ENCODE measurements at places on chromosomes 1 and 21.

DNA sequence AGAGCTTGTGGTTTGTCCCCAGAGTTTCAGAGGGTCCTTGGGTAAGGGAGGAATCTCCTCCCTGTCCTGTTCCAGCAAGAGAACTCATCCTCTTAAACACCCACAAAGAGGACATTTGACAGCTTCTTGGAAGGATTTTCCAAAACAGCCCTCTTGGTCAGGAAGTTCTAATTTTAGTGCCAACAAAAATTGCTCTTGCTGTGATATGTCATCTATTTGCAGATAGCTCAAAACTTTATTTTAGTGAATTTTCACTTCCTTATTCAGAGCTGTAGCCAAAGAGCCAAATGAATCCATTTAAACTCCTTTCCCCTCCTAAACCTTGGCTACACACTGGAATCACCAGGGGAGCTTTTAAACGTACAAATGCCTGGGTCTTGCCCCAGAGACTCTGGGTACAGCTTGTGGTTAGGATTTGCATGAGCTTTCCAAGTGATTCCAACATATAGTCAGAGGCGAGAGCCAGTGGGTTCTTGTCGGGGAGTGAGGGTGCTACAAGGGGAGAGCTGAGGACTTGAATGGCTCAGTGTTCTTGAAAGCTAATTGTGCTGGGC is 11.8 kb upstream of the RASSF5 start:
- no peak for DNase-seq

GRCh38 chr1:219518168-219518906 is 94.6 kb downstream of the ZC3H11B start:
- DNase-seq = no peak

GRCh38 chr1:182118851-182119250 is 57.3 kb upstream of the ZNF648 start:
- DNase-seq = no peak

GRCh38 chr1:21229246-21230000 is 52.7 kb upstream of the EIF4G3 start:
- DNase-seq = no peak

DNA sequence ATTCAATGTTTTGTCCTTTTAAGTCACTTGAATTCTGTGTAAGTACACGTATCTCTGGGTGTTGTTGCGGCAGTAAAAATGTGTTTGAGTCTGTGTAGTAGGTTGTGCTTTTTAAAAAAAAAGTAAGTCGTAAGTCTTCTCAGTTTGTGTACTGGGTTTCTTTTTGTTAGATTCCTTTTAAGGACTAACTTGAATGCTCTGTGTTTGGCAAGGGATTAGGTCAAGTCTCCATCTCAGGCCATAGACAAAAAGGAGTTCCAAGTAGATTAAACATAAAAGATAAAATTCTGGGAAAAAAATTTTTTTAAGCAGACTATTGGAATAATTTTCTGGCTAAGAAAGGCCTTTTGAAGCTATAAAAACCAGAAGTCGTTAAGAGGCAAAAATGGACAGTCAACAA is 113.1 kb downstream of the ATP5PO start:
- no peak for DNase-seq

Measured in activated T-cell treated with anti-CD3 and anti-CD28 coated beads, Interleukin-2, amount 50 U/mL, for 4 hours (primary cell).